BJ (cell line): ENCODE measurements at places on chromosomes 4 and X. TPM values are rescaled to one million over a fixed set of nuclear protein-coding genes. Genes with fewer than 3 reads are reported as not detected.

The GRIA2 gene
- not detected in 2 replicates for polyA plus RNA-seq

The GNRHR gene
- polyA plus RNA-seq, result not detected in 2 replicates

The LAMP2 gene
- polyA plus RNA-seq, result 70.7 and 121 TPM in 2 replicates

The ALAS2 gene
- polyA plus RNA-seq, result not detected in 2 replicates

The XAGE1B gene
- not detected in 2 replicates for polyA plus RNA-seq
